ENCODE measurements at places on chromosomes 3 and 15.

- no peak for DNase-seq
Observed at GRCh38 chr3:118292841-118293240, 741.8 kb downstream of the IGSF11 start.

- DNase-seq, result no peak
Observed at GRCh38 chr3:156677536-156677935, 3.1 kb downstream of the TIPARP start.

DNA sequence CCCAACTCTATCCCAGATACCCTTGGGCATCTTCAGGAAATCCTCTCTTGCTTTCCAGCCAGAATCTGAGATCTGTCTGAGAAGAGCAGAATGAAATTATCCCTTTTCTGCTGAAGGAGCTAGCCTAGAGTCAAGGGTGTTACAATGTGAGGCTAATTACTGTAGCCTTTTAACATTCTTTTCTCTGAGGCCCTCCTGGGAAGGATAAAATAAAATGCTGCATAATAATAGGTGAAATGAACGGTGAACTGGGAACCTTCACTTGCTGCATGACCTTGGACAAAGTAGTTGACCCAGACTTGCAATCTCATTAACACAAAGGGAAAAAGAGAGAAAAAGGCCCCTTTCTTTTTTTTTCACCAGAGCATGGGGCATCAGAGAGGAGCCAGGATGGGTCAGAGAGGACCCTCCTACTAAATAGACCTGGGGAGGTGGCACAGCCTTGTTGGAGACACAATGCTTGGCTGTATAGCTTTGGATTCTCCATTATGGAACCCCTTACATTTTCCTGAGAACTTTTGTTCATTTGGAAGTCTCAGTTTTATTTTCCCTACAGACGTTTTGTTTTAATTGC, 137.0 kb upstream of the LIPC start:
- DNase-seq, result no peak

GRCh38 chr15:83973816-83974215, 261.8 kb upstream of the GOLGA6L4 start:
- no peak for DNase-seq

- DNase-seq, result no peak
Observed at GRCh38 chr3:47012342-47013230, 33.1 kb downstream of the NBEAL2 start.

Measured in astrocyte (in vitro differentiated cells and primary cell).